Colonic mucosa (tissue), 4 donors: ENCODE measurements at places on chromosomes 1 and 21. TPM values are rescaled to one million over a fixed set of nuclear protein-coding genes. Genes with fewer than 3 reads are reported as not detected.

DNA sequence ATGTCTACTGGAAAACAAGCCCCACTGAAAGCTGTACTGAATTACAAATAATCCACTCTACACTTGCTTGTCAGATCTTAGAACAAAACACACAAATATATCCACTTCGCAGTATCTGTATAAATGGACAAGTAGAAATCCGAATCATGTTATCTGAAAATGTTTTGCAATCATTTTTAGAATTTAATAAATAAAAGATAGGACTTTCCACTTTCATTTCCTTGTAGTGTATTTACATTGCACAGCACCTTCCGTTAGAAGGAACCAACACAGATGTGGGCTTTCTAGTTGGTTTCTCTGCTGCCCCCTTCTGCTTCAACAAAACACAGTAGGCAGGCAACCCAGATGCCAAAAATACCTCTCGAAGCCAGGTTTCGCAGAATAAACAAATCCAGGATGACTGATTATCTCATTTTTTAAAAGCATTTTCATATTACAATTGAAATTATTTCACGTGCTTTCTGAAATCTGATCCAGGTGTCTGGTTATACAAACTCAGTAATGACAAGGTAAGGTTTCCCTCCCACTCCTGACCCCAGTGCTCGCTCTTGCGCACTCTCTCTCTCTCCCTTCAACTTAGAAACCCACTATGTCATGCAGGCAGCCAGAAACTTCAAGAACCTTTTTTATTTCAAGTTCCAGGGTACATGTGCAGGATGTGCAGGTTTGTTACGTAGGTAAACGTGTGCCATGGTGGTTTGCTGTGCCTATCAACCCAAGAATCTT, 389.9 kb downstream of the SMYD3 start:
- DNase-seq: peak; percentile 29

DNA sequence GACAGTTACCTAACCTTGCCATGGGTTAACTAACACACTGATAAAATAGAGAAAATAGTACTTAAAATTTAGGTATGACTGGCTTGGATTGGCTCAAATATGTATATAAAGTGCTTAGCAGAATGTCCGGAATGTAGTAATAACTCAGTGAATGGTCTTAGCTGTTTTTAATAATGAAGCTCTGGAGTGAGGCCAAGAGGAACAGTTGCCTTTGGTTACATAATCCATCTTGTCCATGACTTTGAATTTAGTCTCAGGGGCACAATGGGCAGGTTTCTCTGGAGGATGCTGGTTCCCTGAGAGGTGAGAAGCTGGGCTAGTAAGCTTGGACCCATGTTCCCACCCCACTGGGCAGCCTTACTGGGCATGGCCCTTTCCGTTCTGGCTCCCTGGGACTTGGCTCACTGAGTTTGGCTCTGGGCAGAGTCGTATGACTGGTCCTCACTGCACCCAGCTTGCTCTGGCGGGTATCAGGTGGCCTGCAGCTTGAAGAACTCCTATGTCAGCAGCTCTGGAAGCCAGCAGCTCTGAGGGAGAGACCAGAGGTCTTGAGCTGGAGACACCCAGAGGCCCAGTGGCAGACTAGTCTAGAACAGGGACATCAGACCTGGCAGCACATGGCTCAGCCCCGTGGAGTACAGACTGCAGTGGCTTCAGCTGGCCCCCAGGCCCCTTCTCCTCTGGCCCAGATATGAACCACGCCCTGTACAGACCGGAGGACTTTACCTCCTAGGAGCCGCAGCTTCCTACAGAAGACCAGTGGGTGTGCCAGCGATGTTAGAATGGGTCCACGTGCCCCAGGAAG, 40.4 kb downstream of the TENT5C start:
- DNase-seq: peak; percentile 63

GRCh38 chr21:19392390-19392789, 988.8 kb upstream of the TMPRSS15 start:
- no peak for DNase-seq

DNA sequence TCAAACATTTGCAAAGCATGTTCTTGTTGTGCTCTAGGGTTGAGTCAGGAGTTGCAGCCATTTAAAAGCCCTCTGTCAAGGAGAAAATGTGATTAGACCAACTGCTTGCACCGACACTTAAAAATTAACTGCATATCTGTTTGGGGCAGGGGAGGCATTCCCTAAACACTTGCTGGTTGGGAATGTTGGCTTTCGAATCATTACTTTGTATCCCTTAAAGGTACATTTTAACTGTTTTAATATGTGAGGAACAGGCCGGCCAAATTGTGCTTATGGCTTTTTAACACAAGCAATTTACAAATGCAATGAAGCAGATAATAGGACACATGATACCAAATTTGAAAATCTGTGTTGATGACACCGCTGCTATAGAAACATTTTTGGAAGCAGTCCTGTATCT, 159.1 kb downstream of the LHX8 start:
- DNase-seq: no peak

DNA sequence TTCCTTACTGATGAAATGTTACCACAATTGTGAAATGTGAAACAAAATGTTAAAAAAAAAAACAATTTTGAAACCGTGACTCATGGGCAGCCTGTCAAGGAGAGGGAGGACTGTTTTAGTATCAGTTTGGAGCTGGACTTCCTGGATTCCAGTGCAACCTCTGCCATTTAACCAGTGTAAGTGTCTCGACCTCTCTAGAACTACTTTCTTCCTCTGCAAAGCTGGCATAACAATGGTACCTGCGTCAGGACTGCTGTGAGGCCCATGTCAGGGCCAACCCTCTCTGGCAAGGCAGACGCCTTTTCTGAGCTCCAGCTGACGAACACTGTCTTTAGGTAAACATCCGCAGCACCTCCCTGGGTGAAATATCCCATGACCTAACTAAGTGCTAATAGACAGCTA, 20.9 kb downstream of the URB1 start:
- DNase-seq: no peak

- no peak for DNase-seq
Observed at GRCh38 chr21:41821756-41822431, 55.0 kb upstream of the RIPK4 start.

NR1I3 gene
- total RNA-seq: not detected

SPRR5 gene
- not detected for total RNA-seq

ARHGAP30 gene
- total RNA-seq: 5.3 TPM

PLA2G2C gene
- 0.27 TPM for total RNA-seq

RHD gene
- total RNA-seq: 0.10 TPM

ACTL8 gene
- 2.8 TPM for total RNA-seq

LCE1B gene
- total RNA-seq: not detected
